ENCODE measurements at places on chromosomes 16 and 17. TPM values are rescaled to one million over a fixed set of nuclear protein-coding genes. Genes with fewer than 3 reads are reported as not detected.

DNA sequence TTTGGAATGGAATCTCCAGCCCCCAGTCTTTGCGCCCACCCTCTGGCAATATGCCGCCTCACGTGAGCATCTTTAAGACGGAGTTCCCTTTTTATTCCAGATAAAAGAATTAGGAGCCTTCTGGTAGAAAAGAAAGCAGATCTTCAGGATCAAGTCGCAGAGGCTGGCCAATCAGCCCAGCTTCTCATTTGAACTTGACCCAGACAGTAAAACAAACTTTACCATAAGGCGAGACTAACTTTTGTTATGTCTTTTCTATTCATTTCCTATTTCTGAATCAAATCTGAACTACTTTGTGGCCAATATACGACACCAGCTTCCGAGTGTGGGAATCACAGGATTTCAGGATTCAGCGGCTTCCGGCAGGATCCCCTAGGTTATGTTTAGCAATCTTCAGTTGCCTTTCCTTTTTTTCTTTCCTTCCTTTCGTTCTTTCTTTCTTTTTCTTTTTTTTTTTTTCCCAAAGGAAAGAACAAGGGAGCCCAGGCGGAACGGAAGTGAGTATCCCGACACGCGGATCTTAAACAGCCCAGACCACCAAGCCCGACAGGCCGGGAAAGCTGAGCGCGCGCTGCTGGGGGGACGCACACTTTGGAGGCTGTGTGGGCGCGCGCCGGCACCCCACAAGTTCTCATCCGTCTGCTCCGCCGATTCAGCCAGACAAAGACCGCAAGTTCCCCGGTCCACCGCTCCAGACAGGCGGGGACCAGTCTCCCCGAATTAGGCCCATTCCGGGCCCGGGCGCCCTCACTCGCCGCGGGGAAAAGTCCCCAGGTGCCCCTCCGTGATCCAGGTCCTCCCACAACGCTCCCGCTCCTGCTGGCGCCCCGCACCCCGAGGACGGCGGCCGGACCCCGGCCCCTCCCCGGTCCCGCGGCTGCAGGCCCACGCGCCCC, 633 bp downstream of the TBC1D16 start:
- peak; percentile 63 for DNase-seq
- no peaks in the 10 kb centered on the region for H3K4me1 ChIP-seq
- no peaks in the 10 kb centered on the region for H3K36me3 ChIP-seq
- H3K4me3 ChIP-seq = peak overlapping the region; percentile 88
- no peaks in the 10 kb centered on the region for H3K27me3 ChIP-seq
- H3K27ac ChIP-seq = peak overlapping the region; percentile 73

GRCh38 chr16:75354170-75354569, 79.1 kb downstream of the CFDP1 start:
- H3K4me3 ChIP-seq = no peak overlapping the region
- H3K36me3 ChIP-seq = peaks cover 1% of the 10 kb centered on the region
- H3K4me1 ChIP-seq = no peaks in the 10 kb centered on the region
- DNase-seq = no peak

DNA sequence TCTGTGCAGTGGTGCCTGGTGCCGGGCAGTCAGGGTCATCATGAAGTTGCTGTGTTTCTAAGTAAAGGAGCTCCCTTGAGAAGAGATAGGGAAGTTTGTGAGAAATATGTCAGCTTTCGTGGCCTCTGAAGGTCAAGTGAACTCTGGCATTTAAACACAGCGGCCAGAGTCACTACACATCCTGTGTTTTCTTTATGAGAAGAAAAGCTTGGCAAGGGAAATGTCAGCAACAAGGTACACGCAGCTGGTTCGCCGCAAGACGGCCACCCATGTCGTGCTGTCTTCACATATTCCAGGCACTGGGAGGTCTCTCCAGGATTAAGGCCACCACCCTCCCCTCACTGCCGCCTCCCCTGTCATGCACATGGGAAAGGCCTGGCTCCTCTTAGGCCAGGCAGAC, 33.2 kb upstream of the PEMT start:
- no peaks in the 10 kb centered on the region for H3K27me3 ChIP-seq
- no peak for DNase-seq
- no peaks in the 10 kb centered on the region for H3K36me3 ChIP-seq
- H3K27ac ChIP-seq = no peak overlapping the region
- H3K4me1 ChIP-seq = no peaks in the 10 kb centered on the region

GRCh38 chr16:81266680-81267095, 28.2 kb downstream of the BCO1 start:
- peaks cover 7% of the 10 kb centered on the region for H3K36me3 ChIP-seq
- no peaks in the 10 kb centered on the region for H3K27me3 ChIP-seq

GRCh38 chr17:2264067-2264860, 39.3 kb downstream of the SMG6 start:
- no peak overlapping the region for H3K4me3 ChIP-seq
- peaks cover 4% of the 10 kb centered on the region for H3K4me1 ChIP-seq
- DNase-seq = peak; percentile 18
- H3K36me3 ChIP-seq = peaks cover 2% of the 10 kb centered on the region

GRCh38 chr16:89890200-89890599, 16.8 kb downstream of the TCF25 start:
- H3K27me3 ChIP-seq = no peaks in the 10 kb centered on the region
- H3K27ac ChIP-seq = no peak overlapping the region
- H3K36me3 ChIP-seq = peaks cover 91% of the 10 kb centered on the region
- no peak overlapping the region for H3K4me3 ChIP-seq
- no peak for DNase-seq

DNA sequence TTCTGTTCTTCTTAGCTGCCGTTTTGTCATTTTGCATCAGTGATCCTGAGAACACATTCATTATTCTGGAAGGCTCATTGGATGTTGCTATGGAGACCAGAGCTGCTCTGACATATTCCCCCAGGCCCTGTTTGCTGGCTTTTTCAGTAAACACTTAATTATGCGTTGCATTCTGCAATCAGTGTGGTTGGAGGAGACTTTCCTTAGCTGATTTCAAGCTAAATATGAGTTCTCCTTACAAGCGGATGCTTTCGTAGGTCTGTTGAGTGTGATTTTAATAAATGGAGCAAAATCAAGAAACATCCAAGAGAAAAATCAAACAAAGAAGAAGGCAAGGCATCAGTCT, 38.2 kb upstream of the NUDT7 start:
- H3K27ac ChIP-seq = no peak overlapping the region
- H3K4me3 ChIP-seq = no peak overlapping the region
- H3K36me3 ChIP-seq = no peaks in the 10 kb centered on the region

The KIF19 gene
- 4.5 TPM for polyA plus RNA-seq

The CD68 gene
- polyA plus RNA-seq = 142 TPM

The HSD17B2 gene
- 71.7 TPM for polyA plus RNA-seq

Measured in small intestine (tissue), 16 donors.